ENCODE measurements at places on chromosomes 6 and 20.

- DNase-seq, result peak; percentile 42
These were observed 1.2 kb downstream of the NCOA5 start for GRCh38 chr20:46088409-46089166.

DNA sequence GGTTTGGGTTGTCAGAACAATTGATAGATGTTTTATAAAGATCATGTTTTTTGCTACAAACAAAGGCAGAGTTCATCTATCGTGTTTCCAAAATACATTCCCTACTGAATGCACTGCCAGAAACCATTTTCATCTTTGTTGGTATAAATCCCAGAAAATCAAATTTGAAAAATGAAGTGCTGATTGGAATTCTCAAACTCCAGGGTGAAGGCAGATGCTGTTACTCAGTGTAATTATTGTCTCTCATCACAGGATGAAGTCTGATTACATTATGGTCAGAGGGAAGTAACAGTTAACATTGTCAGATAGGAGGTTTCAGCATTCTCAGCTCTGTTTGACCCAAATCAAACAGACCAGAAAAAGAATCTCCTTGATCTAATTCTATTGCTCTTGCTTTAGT, 198.4 kb upstream of the KCNK16 start:
- no peak for DNase-seq

GRCh38 chr6:132719736-132720448, 6.0 kb upstream of the VNN1 start:
- DNase-seq, result no peak

GRCh38 chr6:109867970-109868358, 110.1 kb upstream of the GPR6 start:
- DNase-seq, result peak; percentile 53

GRCh38 chr6:67766057-67766456, 869.0 kb upstream of the ADGRB3 start:
- no peak for DNase-seq

GRCh38 chr6:33929575-33930288, 125.9 kb upstream of the MLN start:
- no peak for DNase-seq

GRCh38 chr6:131914967-131915751, 36.0 kb downstream of the CCN2 start:
- peak; percentile 78 for DNase-seq

- DNase-seq, result peak; percentile 78
These were observed 17.2 kb downstream of the TAB2 start for GRCh38 chr6:149334682-149335160.

- peak; percentile 86 for DNase-seq
These were observed 3.8 kb downstream of the EFHC1 start for GRCh38 chr6:52423971-52424381.

DNA sequence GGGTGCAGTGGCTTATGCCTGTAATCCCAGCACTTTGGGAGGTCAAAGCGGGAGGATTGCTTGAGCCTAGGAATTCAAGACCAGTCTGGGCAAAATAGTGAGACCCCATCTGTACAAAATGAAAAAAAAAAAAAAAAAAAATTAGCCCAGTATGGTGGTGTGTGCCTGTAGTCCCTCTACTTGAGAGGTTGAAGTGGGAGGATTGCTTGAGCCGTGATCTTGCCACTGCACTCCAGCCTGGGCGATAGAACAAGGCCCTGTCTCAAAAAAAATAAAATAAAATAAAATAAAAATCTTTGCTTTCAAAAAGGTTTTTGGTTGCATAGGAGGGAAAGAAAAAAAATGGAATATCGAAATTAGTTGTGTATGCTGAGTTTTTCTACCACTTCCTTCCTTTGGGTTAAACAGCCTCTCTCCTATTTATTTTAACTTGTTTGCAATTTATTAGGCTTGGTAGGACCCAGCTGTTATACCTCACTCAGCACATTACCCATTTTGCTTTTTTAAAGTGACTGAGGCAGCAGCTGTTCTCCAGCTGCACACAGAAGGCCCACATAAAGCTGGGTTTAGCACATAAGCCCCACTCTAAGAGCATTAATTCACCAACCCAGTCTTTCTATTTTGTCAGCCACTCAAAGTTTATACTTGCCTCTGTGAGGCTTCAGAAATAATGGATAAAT, 152.3 kb downstream of the ZFAND3 start:
- DNase-seq, result no peak

DNA sequence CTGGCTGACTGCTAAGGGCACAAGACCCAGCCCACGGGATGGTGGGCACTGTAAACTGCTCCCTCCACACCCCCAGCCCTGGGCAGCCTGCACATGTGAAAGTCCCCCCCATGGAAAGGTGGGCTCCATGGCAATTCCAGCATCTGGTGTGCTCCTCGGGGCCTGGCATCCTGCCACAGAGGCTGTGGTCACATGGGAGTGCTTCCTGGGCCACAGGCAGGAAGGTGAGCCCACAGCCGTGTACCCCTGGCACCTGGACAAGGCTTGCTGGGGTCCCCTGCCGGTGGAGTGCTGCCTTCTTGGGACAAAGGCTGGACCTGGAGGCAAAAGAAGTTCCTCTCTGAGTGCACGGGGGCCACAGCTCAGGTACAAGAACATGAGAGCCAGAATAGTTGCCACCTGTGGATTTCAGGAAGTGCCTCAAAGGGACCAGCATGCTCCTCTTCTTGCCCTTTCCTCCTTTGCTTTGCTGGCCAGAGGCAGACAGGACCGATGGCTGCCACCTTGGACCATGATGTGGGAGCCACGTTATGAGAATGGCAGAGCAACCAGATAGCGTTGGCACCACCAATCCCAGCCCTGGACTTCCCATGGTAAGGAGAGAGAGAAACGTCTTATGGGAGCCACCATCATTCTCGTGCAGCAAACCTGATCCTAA, 120.2 kb upstream of the MLN start:
- no peak for DNase-seq

DNA sequence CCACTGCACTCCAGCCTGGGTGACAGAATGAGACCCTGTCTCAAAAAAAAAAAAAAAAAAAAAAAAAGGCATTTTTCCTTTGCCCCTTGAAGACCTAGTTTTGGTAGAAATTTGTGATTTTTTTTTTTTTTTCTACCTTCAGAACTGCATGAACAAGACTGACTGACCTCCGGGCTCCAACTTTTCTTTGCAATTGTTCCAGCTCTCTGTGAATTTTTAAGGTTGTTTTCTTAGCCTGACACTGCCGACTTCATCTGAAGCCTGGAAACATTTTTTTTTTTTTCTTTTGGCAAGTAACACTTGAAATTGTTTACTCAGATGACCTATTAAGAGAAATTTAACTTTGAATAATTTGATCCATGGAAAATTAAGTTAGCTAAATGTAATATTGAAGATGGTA, 73.0 kb downstream of the SLC24A3 start:
- DNase-seq, result no peak

DNA sequence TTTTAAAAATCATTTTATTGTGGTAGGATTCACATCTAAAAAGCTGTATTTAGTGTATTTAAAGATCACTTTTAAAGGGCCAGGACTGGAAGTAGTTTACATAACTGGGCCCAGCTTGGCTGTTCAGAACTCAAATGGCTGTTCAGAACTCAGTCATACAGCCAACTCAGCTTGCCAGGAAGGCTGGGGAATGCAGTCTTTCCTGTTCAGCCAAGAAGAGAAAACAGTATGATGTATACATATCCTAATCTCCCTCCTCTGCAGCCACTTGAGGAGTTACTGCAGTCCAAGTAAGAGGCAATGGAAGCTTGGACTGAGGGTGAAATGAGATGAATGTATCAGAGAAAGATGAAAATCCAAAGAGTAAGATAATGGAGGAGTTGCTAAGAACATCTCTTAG, 24.6 kb downstream of the DSTN start:
- DNase-seq, result peak; percentile 66

DNA sequence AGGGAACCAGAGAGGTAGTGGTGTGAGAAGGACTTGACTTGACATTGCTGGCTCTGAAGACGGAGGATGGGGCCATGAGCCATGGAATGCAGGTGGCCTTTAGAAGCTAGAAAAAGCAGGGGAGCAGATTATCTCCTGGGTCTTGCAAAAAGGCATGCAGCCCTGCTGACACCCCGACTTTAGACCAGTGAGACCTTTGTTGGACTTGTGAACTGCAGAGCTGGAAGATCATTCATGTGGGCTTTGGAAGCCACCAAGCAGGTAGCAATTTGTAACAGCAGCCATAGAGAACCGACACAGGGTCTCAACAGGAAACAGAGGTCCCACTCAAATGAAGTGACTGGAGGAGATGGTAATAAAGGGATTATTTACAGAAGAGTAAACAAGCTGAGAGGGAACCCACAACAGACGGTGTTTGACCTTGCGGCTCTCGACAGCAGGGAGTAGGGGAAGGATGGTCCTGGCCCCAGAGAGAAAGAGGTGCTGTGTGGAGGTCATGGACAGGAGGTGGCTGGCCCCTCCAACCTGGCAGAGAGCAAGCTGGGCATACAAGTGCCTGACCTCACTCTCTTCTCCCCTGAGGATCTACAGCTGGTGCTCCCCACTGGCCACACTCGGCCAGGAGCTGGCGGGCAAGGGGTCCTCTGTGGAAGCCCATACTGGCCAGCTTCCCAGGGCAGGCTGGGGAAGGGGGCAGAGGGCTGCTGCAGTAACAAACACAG, 43.9 kb downstream of the SLC22A23 start:
- DNase-seq, result no peak

GRCh38 chr20:57622201-57622570, 2.0 kb upstream of the ZBP1 start:
- no peak for DNase-seq

DNA sequence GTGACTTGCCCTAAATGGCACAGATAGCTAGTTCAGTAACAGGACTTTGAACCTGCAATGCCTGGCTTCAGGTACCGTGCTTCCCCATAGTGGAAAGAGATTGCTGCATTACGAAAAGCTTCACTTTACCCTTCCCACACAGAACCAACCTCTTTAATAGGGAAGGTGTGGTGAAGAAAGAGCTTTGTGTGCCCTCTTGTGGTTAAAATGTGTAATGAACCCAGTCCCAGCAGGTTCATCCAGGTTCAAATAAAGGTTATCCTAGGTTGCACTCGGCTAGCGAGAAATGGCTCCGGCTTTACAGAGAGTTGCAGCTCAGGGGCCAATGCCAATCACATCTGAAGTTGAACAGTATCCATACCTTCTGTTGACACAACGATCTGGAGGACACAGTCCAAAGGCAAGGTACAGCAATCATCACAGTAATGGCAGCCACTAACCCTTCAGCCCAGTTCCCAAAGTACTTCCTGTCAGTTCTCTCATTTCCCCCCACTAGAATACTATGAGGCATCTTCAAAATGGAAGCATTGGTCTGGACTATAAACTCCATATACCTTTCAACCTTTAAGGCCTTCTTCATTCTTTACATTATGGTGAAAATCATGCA, 3.0 kb downstream of the DEFB115 start:
- DNase-seq, result no peak

DNA sequence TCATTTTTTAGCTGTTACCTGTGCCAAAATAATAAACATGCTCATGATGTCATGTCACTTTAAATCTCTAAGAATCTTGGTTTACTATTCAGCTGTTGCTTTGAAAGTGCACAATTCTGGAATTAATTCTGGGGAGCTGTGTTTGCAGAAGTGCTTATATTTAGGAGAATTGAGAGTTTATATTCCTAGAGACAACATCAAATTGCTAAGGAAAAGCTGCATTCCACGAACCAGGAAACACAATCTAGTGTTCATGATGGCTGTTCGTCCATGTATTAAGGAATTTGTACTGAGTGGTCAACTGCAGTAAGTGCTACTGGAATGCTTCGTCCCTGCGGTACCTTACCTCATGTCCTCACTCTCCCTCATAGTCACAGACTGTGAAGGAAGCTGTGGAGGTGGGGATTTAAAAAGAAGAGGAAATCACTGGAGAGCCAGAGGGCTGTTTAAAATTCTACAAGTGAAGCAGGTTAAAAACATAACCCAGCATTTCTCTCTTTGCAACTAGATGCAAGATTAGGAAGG, 161.0 kb downstream of the TRMT11 start:
- no peak for DNase-seq

GRCh38 chr6:35082733-35083403, 58.3 kb downstream of the TCP11 start:
- DNase-seq, result no peak

DNA sequence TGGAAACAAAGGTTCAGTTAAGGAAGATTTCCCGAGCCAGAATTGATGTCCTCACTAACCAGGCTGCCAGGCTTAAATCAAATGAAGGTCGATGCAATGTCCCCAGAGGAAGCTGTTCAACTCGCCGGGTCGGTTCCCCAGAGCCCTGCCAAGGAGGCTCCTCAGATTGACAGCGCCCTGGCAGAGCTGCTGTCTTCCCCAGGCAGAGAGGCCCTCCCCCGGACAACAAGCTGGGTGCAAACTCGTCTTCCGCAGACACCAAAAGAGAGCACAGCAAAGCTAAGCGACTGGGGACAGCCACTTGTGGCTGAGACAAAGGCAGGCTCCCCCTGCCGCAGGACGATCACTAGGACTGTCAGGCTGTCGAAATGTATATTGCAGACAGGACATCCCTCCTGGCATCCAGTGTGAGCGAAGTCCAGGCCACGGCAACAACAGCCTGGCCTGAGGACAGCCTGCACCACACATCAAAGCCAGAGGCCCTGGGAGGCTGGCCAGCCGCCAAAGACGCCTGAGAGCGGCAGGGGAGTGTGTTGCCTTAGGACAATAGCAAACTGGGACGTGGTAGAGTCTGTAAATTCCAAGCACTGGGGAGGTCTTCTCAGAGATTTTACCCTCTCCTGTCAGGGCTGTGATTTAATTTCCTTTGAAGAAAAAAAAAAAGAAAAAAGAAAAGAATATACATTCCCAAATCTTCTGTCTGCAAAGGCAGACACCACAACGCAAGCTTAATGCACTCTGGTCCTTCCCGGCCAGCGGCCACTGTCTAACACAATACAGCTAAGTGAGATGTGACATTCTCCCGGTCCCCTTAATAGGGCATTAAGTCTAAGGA, 99.1 kb downstream of the HIVEP2 start:
- peak; percentile 76 for DNase-seq

GRCh38 chr6:168314948-168315347, 4.6 kb downstream of the DACT2 start:
- peak; percentile 49 for DNase-seq

- DNase-seq, result no peak
These were observed 348.3 kb upstream of the ZFP64 start for GRCh38 chr20:52539891-52540290.

DNA sequence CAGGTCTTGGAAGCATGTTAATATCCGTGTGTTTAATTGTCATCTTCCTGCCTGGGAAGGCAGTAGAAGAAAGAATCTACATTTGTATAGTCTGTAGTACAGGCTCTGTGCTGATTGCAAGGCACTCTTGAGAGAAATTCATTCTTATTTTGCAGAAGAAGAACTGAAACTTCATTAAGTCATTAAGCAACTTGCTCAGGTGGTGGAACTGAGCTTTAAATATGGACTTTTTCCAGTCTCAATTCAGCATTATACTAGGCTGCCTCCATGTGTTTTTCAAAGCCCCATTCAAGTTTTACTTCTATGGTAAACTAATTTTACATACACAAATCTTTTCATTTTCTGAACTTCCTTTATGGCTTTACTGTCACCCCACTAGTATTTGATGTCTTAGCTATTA, 18.7 kb downstream of the ZNF451 start:
- DNase-seq, result no peak

GRCh38 chr6:159201336-159201735, 32.1 kb downstream of the FNDC1 start:
- DNase-seq, result no peak

All from amniotic epithelial cell (primary cell).